ENCODE measurements at places on chromosomes 11 and 22.

DNA sequence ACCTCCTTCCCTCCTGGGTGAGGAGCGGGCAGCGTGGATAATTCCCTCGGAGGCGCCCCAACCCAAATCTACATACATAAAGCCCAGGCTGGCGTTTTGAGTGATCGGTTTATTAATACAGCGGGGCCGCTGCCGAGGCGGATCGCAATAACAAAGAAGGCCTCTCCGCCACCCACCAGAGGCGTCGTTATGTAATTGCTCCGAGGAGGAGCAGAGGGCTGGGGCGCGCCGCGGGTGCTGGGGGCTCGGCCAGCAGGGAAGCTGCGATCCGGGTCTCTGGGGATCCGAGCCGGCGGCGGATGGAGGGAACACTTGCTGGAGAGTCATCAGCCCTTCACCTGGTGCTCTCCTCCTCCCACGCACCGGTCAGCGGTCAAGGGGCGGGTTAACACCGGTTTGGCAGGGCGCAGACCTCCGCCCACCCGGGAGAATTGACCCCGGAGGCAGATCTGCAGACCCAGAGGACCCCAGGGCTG is 6.4 kb upstream of the TP53I11 start:
- peaks cover 21% of the 10 kb centered on the region for H3K4me1 ChIP-seq
- H3K27me3 ChIP-seq = no peaks in the 10 kb centered on the region
- no peak for DNase-seq
- H3K36me3 ChIP-seq = no peaks in the 10 kb centered on the region
- H3K27ac ChIP-seq = no peak overlapping the region

- H3K4me3 ChIP-seq = no peak overlapping the region
- no peaks in the 10 kb centered on the region for H3K4me1 ChIP-seq
- no peak overlapping the region for H3K27ac ChIP-seq
- no peak for DNase-seq
- no peaks in the 10 kb centered on the region for H3K27me3 ChIP-seq
These were observed 63.3 kb upstream of the BMAL1 start for GRCh38 chr11:13214276-13214675.

DNA sequence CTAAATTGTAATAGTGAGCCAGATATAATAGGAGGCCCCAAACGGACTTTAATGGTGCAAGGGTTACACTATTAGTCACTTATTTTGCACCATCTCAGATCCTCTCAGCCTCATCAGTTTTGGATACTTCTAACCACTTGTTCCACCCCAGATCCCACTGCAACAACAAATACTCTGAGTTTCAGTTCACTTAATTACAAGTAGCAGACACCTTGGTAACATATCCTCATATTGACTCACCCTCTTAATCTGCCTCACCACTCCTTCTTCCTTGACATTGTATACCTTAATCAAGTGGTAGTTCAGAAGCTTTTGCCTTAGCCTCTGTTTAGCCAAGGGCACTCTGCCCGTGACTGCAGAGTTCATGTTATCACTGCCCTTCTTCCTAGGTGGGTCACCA is 256.1 kb upstream of the UBASH3B start:
- H3K27me3 ChIP-seq = no peaks in the 10 kb centered on the region
- DNase-seq = no peak
- H3K4me1 ChIP-seq = no peaks in the 10 kb centered on the region
- H3K4me3 ChIP-seq = no peak overlapping the region

GRCh38 chr11:76856106-76856505 is 4.6 kb upstream of the ACER3 start:
- no peaks in the 10 kb centered on the region for H3K36me3 ChIP-seq
- no peak for DNase-seq
- H3K27me3 ChIP-seq = no peaks in the 10 kb centered on the region

GRCh38 chr11:112524798-112525197 is 264.1 kb upstream of the PLET1 start:
- no peak overlapping the region for H3K4me3 ChIP-seq
- H3K27me3 ChIP-seq = no peaks in the 10 kb centered on the region
- H3K36me3 ChIP-seq = no peaks in the 10 kb centered on the region
- H3K4me1 ChIP-seq = peaks cover 40% of the 10 kb centered on the region
- peak overlapping the region; percentile 73 for H3K27ac ChIP-seq

DNA sequence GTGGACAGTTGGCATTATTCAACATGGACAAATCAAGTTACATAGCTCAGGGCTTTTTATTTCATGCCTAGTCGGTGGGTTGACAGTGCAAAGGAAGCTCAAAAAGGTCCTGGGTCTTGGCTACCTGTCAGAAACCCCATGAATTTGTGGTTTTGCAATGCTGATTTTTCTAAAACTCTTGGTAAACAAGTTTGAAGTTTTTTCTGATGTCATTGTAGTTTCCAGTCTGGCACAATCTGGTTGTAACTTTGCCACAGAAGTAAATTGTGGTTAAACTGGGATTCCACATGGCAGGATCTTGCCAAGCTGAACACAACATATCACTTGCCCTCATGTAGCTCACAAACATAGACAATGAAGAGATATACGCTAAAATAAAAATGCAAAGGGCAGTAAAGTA is 100.8 kb downstream of the EHF start:
- no peak overlapping the region for H3K27ac ChIP-seq
- no peaks in the 10 kb centered on the region for H3K4me1 ChIP-seq
- no peak for DNase-seq
- H3K4me3 ChIP-seq = no peak overlapping the region
- H3K36me3 ChIP-seq = no peaks in the 10 kb centered on the region

GRCh38 chr11:47378836-47379170 is 456 bp upstream of the SPI1 start:
- no peaks in the 10 kb centered on the region for H3K27me3 ChIP-seq
- peak overlapping the region; percentile 69 for H3K27ac ChIP-seq
- no peak for DNase-seq
- H3K4me3 ChIP-seq = no peak overlapping the region

- H3K36me3 ChIP-seq = no peaks in the 10 kb centered on the region
- no peaks in the 10 kb centered on the region for H3K4me1 ChIP-seq
- no peak for DNase-seq
- H3K4me3 ChIP-seq = no peak overlapping the region
These were observed 446.2 kb downstream of the TBC1D22A start for GRCh38 chr22:47208630-47209029.

- no peaks in the 10 kb centered on the region for H3K27me3 ChIP-seq
- peaks cover 22% of the 10 kb centered on the region for H3K4me1 ChIP-seq
- no peak overlapping the region for H3K27ac ChIP-seq
These were observed 14.8 kb upstream of the INCENP start for GRCh38 chr11:62108971-62109404.

DNA sequence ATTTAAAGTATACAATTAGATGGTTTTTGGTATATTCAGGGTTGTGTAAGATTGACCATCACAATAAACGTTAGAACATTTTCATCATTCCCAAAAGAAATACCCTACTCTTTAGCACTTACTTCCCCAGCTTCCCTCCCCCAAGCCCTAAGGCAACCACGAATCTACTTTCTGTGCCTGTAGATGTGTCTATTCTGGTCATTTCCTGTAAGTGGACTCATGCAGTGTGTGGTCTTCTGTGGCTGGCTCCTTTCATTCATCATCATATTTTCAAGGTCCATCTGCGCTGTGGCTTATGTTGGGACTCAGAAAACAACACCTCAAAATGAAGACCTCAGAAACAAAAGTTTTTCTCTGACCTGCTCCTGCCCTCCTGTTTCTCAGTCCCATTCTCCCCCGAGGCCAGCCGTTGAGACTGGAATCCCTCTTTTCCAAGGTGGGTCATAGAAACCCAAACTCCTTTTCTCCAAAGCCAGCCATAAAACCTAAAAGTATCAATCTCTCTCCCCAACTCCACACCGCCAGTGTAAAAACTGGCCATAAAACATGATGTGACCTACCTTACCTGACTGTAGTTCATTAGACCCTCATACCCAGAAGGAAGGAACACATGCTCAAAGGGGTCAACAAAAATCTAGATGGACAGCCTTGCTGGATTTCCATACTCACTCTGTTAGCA is 12.9 kb upstream of the TMPRSS13 start:
- no peak for DNase-seq
- peaks cover 16% of the 10 kb centered on the region for H3K4me1 ChIP-seq
- no peak overlapping the region for H3K27ac ChIP-seq
- H3K36me3 ChIP-seq = no peaks in the 10 kb centered on the region
- no peaks in the 10 kb centered on the region for H3K27me3 ChIP-seq

- no peak for DNase-seq
- H3K27ac ChIP-seq = no peak overlapping the region
- no peaks in the 10 kb centered on the region for H3K4me1 ChIP-seq
- H3K27me3 ChIP-seq = no peaks in the 10 kb centered on the region
- H3K4me3 ChIP-seq = no peak overlapping the region
These were observed 37.3 kb upstream of the CXCR5 start for GRCh38 chr11:118846181-118846935.

DNA sequence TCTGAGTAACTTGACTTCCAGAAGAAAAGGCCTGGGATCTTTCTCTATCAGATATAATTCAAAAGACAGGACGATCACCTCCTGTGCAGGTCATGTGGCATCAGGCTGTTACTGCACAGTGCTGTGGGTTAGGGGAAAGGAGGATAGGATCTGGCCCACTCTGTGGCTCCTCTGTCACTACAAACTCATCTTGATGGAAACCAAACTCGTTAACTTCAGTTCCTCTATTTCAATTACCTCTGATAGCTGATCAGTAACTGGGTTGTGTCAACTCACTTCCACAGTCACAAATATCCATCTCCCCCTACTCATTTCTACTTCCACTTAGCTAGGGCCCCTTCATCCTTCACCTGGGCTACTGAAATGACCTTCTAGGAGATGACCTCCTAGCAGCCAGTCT is 95.2 kb downstream of the RCN1 start:
- H3K36me3 ChIP-seq = no peaks in the 10 kb centered on the region
- no peak for DNase-seq
- H3K27me3 ChIP-seq = no peaks in the 10 kb centered on the region
- no peaks in the 10 kb centered on the region for H3K4me1 ChIP-seq
- no peak overlapping the region for H3K4me3 ChIP-seq

- no peak overlapping the region for H3K4me3 ChIP-seq
- no peaks in the 10 kb centered on the region for H3K4me1 ChIP-seq
- DNase-seq = no peak
- no peaks in the 10 kb centered on the region for H3K36me3 ChIP-seq
- no peak overlapping the region for H3K27ac ChIP-seq
These were observed 536.9 kb downstream of the TBC1D22A start for GRCh38 chr22:47299211-47299862.

DNA sequence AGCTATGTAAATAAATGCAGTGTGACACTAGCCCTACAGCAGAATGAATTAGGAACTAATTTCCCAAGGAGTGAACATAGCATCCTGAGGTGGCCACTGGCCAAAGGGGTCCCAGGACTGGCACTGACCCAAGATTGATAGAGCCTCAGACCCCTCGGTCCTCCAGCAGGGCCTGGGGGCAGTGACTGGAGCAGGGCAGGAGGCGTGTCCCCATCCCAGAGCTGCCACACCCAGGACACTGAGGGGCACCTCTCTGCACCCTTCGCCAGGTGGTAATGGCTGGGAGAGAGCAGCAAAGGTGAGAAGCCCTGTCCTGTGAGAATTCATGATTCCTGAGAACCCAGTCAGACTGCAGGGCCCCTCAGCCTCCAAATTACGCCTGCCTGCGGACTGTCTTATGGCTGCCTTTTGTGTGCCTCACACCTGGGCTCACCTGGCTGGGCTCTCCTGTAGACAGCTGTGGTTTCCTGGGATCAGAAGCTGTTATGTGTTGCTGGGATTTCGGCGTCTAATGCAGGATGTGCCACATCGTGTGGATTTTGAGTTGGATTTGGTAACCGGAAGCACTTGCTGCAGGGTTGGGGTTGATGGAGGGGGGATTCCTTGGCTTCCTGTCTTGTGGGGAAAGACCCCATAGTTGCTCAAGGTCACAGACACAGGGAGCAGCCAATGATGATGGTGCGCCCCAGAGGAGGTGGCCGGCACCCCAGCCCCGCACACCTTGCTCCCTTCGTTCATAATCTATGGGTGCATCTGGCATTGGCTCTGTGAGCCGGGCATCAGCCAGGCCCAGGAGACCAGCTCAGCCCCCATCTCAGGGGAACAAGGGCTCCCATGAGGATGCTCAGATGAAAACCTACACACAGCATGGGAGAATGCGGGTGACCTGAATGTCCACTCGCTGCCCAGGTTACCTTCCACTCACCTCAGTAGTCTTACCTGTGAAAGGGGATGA is 582.9 kb downstream of the BRD1 start:
- no peaks in the 10 kb centered on the region for H3K27me3 ChIP-seq
- H3K27ac ChIP-seq = no peak overlapping the region
- DNase-seq = no peak
- no peaks in the 10 kb centered on the region for H3K36me3 ChIP-seq
- no peaks in the 10 kb centered on the region for H3K4me1 ChIP-seq

- no peak for DNase-seq
- H3K27me3 ChIP-seq = no peaks in the 10 kb centered on the region
- H3K27ac ChIP-seq = no peak overlapping the region
- H3K4me1 ChIP-seq = no peaks in the 10 kb centered on the region
- no peak overlapping the region for H3K4me3 ChIP-seq
These were observed 1149.1 kb upstream of the RAG2 start for GRCh38 chr11:37747121-37747520.

DNA sequence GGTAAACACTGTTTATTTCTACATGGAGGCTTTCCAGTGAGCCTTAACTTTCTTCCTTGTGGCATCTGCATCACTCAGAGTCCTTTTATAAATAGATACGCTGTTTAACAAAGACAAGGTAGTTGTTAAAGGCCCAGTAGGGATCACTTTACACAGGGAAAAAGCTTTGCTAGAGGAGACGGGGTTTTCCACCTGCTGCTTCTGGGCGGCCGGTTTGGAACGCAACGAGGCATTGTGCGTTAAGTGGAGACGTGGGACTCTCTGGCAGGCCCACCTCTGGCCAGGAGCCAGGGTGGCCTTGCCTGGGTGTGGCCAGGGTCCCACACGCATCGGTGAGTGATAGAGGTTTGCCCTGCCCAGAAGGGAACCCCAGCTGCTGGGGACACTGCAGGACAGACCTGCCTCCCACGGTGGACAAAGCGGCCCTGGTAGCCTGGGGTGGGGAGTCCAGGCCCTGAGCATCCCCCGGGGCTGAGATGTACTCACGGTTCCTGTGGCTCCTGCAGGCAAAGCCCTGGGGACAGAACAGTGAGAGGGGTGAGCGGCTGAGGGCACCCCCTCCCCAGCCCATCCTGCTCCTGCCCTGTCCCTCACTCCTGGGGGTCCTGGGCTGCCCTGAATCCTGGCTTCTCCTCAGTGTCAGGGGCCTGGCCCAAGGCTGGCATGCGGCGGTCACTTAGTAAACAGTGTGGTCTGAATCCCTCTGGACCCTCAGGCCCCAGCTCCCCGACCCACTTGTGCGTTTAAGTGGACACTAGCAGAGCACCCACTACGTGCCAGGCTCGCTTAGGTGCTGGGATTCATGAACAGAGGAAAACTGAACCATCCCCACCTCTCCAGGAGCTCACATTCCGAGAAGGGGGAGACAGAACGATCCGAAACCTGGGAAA is 4.2 kb downstream of the IL17REL start:
- H3K4me3 ChIP-seq = no peak overlapping the region
- H3K36me3 ChIP-seq = no peaks in the 10 kb centered on the region
- H3K27ac ChIP-seq = no peak overlapping the region
- DNase-seq = no peak
- H3K4me1 ChIP-seq = peaks cover 14% of the 10 kb centered on the region

DNA sequence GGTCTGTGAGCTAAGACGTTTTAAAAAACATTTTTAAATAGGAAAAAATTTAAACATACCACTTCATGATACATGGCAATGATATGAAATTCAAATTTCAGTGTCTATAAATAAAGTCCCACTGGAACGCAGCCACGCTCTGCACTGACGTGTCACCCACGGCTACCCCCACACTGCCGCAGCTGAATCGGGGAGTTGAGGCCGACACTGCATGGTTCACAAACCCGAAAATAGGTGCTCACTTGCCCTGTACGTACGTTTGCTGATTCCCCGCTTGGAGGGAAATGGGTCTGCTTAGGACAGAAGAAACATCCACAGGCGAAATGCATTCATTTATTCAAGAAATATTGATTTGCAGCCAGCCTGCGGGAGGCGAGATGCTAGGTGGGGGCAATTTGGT is 1342.3 kb downstream of the TBC1D22A start:
- no peak overlapping the region for H3K4me3 ChIP-seq
- H3K27ac ChIP-seq = no peak overlapping the region
- H3K36me3 ChIP-seq = no peaks in the 10 kb centered on the region
- H3K27me3 ChIP-seq = no peaks in the 10 kb centered on the region
- peaks cover 16% of the 10 kb centered on the region for H3K4me1 ChIP-seq
